ENCODE measurements at places on chromosomes 5 and 9. TPM values are rescaled to one million over a fixed set of nuclear protein-coding genes. Genes with fewer than 3 reads are reported as not detected.
A peak's percentile ranks its signal among the peaks of the same experiment; 100 is the strongest.

GRCh38 chr9:6040077-6040476, 24.7 kb upstream of the RANBP6 start:
- no peak for DNase-seq

Gene HCN1
- not detected for total RNA-seq

- no peak for DNase-seq
Measured at GRCh38 chr5:51395666-51396356, 12.6 kb downstream of the ISL1 start.

DNA sequence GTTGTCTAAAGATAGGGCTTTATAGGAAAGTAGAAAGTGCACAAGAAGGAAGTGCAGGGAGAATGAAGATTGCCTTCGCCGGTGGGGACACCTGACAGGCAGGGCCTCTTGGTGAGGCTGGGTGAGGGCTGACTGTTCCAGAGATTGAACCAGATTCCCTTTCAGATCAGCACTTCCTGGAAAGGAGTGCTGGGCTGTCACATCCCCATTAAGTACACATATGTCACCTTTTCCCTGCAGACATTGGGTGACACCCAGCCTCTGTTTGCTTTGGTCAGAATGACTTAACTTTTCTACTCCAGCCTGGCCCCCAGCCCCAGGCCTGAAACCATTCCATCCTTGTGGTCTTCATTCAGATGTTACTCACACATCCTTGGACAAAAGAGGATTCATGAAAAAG, 7.4 kb upstream of the SHROOM1 start:
- no peak for DNase-seq

DNA sequence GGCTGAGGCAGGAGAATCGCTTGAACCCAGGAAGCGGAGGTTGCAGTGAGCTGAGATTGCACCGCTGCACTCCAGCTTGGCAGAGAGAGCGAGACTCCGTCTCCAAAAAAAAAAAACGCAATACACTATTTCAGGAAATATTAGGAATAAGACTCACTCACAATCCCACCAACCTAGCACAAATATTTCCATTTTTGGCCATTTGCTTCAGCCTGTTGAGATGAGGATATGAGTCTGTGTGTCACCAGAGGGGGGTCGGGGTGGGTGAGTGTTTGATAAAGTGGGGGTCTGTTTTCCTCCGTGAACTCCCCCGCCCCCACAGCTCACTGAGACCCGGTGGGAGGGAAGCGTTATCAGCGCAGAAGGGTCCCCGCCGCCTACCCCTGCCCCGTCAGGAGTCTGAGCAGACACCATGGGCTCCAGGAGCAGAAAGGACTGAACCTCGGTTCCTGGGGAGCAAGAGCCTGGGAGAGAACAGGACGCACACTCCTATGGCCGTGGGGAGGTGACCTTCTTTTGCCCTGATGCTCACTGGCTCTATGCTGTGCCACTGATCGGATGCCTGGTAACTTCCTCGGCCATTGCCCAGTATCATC, 153.8 kb upstream of the PHYKPL start:
- DNase-seq, result no peak

DNA sequence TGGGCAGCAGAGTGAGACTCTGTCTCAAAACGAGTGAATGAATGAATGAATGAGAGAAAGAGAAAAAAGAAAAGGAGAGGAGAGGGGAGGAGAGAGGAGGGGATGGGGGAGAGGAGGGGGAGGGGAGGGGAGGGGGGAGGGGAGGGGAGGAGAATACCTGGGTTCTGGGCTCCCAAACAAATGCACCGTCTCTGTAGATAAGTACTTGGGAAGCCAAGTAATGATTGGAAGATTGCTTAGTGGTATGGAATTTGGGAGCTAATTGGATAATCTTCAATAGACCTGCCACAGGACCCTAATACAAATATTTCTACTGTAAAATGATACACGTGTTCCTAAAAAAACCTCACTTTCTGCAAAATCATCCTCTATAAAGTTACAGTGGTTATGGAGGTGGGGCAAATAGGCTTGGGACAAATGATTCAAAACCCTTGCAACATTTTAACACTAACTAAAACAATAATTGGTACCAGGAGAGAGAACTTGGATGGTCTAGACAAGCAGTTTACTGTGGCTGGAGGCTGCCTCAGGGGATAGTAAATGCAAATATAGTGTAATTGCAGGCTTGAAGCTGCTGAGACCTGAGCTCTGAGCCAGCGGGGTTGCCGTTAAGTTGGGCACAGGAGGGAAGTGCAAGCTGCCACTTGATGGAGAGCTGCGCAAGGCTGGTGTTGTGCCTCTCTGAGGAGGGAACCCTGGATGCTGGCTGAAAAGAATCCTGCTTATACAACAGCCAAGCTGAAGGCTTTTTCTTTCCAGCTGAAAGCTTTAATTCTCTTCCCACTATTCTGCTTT, 3.5 kb downstream of the HEMGN start:
- DNase-seq, result no peak

Gene STXBP1
- total RNA-seq, result 63.2 TPM

DNA sequence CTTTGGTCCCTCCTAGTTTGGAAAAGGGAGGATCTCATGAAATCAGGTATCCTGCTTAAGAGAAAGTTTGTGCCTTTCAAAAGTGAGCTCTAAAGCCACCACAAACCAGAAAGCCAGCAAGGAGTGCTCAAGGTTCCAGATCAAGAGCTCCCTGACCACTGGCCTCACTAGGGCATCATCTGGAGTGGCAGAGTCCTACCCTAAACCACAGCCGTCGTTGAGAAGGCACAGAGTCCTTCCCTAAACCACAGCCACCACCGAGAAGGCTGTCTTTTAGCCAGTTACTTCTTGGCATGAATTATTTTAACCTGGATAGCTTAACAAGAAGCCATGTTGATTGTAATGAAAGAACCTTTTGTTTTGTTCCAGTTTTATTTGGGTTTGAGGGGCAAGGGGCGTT, 102.9 kb downstream of the FRMD3 start:
- DNase-seq, result no peak

Gene ADAM19
- total RNA-seq, result 43.1 TPM

Gene VLDLR
- 3.8 TPM for total RNA-seq

DNA sequence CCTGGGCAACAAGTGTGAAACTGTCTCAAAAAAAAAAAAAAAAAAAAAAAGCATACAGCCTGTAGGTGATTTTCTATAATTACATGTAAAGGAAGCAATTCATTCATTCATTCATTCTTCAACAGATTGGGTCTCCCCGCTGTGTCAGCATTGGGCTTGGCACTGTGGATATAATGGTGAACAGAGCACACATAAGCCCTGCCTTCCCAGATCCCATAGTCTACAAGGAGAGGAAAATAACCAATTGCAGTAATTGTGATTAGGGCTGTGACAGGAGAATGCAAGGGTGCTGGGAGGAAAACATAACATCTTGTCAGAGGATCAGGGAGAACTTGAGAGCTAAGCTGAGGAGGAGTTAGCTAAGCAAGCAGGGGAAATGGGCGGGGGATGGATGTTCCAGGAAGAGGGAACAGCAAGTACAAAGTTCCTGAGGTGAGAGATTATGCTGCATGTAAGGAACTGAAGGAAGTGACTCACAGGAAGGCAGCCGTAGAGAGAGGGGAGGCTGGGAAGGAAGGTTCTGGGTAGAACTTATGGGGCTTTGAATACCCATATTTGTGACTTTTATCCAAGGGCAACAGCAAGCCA, 24.0 kb upstream of the KLF9 start:
- peak; percentile 90 for DNase-seq

GRCh38 chr5:148924817-148925216, 98.4 kb downstream of the ADRB2 start:
- peak; percentile 25 for DNase-seq

GRCh38 chr5:7884491-7885267, 15.7 kb downstream of the MTRR start:
- DNase-seq, result no peak

Gene FBP2
- total RNA-seq, result not detected

Gene RANBP3L
- total RNA-seq, result not detected

Gene ARSI
- 5.0 TPM for total RNA-seq

DNA sequence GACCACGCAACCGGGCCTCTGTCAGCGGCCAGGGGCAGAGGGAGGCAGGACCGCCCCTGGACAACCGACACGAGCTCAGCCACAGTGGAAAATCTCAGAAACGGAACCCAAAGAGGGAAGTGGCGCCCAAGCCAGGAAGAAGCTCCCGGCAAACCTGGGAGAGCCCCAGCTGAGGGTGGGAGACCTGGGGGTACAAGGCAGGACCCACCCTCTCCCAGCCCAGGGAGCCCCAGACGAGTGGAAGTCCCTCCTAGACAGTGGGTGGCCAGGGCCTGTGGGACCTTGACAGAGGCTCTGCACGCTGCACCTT, 3.0 kb downstream of the SLC12A7 start:
- no peak for DNase-seq

DNA sequence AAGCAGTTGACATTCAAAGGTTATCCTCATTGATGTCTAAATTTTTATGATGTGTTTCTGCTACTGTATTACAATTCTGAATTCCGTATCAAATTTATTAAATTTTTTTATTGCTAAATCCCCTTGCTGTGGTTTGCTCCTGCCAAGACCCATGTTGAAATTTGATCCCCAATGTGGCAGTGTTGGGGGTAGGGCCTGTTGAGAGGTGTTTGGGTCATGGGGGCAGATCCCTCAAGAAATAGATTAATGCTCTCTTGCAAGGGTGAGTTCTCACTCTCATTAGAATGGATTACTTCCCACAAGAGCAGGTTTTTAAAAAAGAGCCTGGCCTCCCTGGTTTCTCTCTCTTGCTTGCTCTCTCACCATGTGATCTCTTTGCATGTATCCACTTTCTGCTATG, 434.5 kb upstream of the POU5F2 start:
- no peak for DNase-seq

- no peak for DNase-seq
Measured at GRCh38 chr5:143350341-143350740, 53.1 kb downstream of the NR3C1 start.

DNA sequence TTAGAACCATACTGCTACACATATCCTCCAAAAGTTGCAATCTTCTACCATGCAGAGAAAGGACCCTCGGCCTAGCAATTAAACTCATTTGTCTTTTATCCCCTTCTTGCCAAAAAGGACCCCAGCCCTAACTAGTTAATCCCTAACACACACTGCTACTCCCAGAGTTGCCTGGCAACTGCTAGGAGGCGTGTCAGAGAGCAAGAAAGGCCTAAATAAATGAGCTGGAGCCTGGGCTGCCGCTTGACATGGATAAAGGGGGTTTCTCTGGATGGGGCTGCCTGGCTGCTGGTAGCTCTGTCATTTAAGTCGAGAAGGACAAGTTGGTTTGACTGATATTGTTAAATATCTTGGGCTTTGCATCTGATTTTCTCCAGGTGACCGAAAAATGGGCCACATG, 194.8 kb downstream of the CRB2 start:
- no peak for DNase-seq

Measured in A172 (cell line).